CD4-positive, CD25-positive, alpha-beta regulatory T cell (primary cell): ENCODE measurements at places on chromosomes 4 and X. TPM values are rescaled to one million over a fixed set of nuclear protein-coding genes. Genes with fewer than 3 reads are reported as not detected.

DNA sequence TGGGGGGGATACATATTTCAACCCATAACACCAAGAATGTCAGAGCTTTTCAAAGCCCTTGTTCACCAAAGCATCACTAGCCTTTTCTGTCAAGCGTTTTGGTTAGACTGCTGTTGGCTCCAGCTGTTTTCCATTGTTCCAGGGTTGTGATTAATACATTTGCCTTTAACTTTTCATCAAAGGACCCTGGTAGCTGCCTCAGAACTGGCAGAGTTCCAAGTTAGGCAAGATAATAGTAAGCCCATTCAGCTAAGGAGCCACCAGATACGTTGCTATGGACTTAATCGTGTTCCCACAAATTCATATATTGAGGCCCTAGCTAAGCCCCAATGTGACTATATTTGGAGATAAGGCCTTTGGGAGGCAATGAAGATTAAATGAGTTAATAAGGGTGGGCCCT is 37.1 kb downstream of the ENOPH1 start:
- no peak for DNase-seq

GRCh38 chr4:127698789-127699200 is 31.4 kb upstream of the SLC25A31 start:
- DNase-seq = no peak

DNA sequence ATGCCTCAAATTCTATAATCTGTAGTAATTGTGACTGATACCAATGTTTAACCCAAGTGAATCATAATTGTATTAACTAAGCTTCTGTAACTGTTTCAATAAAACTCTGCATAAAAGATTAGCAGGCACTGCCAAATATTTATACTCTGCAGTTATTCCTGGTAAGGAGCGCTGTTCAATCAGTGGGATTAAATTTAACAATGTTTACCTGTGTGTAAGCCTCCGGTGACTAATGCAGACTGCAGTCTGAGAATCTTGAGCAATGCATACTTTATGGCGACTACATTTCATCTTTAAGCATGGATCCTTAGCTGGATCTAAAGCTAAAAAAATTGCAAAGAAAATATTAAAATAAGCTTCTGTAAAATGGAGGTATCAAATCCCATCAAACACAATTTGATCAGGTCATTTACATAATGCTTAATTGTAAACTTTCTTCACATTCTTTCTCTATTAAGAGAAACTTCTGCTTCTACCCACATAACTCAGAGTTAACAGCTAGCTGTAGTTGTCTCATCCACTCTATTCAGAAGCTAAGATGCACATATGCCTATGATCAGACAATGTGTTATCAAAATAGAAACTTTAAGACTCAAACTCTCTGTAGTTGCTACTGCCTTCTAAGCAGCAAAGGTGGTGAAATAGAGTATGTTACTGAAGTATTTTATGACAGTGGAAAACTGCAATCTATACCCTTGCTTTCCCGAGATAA is 234.0 kb downstream of the SPOCK3 start:
- DNase-seq = no peak

DNA sequence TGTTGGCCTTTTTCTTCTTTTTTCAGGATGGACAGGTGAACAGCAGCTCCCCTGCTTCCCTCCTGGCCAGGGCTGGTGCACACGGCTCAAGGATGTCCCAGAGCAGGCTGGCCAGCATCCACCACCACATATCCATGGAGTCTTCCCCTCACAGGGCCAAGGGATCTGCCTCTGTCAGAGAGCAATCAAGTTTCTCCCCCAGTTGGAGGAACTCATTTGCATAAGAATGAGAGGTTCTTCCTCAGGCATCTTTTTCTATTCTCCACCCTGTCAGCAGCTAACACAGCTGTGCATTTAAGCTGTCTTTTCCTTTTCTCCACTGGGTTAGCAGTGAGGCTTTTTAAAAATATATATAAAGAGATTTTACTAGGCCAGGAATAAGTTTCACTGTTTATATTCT is 143.8 kb downstream of the ANAPC10 start:
- no peak for DNase-seq

DNA sequence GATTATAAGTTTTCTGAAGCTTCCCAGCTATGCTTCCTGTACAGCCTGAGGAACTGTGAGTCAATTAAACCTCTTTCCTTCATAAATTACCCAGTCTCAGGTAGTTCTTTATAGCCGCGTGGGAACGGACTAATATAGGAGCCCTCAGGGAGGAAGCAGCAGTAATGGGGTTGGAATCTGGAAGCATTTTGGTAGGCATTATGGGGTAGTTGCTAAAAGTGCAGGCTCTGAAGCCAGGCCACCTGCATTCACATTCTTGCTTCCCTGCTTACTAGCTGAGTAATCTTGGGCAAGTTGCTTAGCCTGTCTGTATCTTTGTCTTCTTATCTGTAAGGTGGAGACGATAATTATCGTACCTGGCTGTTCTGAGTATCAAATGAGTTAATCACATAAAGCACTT is 137.9 kb upstream of the NHS start:
- DNase-seq = no peak

DNA sequence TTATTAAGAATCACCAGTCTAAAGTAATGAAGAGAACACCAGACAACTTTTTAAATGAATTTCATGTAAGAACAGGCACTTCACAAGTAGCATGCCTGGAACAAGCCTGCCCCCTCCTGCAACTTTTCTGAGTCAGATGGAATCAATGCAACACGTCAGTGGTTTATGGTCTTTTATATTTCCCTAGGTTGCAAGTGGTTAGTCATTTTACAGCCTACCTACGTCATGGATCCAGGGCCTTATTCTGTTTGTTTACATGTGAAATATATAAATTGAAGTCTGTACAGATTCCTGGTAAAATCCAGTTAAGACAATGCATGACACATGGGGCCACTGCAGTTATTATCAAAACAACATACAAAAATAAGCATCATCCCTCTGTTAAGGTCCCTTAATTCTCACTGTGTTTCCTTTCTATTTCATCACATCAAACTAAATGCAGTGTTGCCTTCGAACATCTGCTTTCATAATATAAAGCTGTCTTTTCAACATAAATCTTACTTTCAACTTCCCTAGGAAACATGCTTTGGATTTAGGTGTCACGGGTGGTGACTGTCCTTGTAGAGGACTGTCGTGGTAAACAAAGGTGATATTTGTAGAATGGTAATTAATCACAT is 309.3 kb downstream of the FRMPD4 start:
- no peak for DNase-seq

DNA sequence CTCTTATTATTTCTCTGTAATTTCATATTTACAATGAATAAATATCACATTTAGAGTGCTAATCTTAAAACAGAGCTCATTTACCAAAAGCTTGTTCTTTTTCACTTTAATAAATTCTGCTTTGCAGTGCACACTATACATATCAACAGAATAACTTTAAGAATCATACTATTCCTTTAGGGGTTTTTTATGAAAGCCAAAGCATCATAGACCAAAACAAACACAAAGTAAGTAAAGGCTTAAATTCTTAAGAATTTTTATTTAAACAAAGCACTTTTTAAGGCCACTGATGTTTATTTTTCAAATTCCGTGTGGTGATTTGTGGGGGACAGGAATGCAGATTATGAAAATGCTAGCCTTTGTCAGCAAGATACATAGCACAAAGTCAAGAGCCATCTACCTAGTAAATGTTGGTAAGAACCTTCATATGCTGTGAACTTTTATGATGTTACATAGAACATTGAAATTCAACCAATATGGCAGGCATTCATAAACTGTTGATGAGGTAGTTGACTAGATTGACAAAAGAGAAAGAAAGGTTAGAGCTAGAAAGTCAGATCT is 17.8 kb downstream of the TIGD2 start:
- no peak for DNase-seq

DNA sequence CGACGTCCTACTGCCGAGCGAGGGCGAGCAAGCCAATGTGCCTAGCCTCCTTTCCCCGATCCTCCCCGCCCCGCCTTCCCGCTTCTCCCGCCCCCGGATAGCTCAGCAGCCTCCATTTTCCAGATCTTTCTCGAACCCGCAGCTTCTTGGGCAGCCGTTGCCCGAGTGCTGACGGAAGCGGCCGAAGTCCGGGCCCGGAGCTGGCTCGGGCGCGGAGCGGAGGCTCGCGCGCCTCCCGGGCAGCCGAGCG is 172 bp upstream of the HSPA4L start:
- DNase-seq = no peak

DNA sequence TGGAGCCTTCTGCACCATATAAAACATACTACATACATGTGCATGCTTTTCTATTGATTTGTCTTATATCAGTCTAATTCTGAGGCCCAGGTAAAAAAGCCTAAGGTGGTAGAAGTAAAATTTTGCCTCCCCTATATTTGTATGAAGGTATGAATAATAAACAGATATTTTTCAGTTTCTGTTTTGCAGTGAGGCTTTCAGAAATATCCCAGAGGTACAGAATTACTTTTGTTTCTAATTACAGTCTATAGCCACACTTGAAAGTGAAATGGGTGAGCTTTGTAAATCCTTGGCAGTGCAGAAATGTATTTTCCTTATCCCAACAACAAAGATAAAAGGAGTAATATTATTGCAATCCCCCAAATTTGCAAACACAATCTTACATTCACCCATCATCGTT is 59.5 kb downstream of the DDX60 start:
- no peak for DNase-seq

DNA sequence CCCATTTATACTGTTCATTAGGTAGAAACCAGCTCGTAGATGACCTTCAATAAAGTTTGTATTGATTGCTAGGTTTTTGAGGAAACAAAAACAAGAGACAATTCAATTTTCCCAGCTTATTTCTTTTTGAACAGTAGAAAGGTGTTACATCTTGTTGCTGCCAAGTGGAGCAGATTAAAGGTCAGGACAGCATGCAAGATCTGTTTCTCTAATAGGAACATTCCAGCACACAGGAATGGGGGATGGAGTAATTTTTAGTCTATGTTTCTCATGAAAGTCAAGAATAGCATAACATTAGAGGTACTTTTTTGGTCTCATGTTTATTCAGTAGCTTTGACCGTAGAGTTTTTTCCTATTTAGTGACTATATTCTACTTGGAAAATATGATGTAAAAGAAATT is 132.4 kb downstream of the IL1RAPL1 start:
- no peak for DNase-seq

Gene SRPX
- not detected for total RNA-seq

Gene LEF1
- 469 TPM for total RNA-seq

Gene LRIT3
- total RNA-seq = 0.25 TPM

Gene KDM6A
- total RNA-seq = 116 TPM
